Endodermal cell (in vitro differentiated cells): ENCODE measurements at places on chromosomes 1 and 21. TPM values are rescaled to one million over a fixed set of nuclear protein-coding genes. Genes with fewer than 3 reads are reported as not detected.

The LMOD1 gene
- 0.46 to 0.60 TPM (median 0.49 TPM) in 3 replicates for total RNA-seq

The LAMC2 gene
- total RNA-seq = 2.7 to 3.5 TPM (median 2.8 TPM) in 3 replicates

The CHRNB2 gene
- 0.18 to 0.31 TPM (median 0.29 TPM) in 3 replicates for total RNA-seq

The PM20D1 gene
- not detected in 3 replicates for total RNA-seq

The SLC27A3 gene
- 64.5 to 81.1 TPM (median 71.2 TPM) in 3 replicates for total RNA-seq

The FCER1G gene
- total RNA-seq = 0.69 to 0.72 TPM (median 0.70 TPM) in 3 replicates

The APOBEC4 gene
- total RNA-seq = not detected in 3 replicates

The LAMC1 gene
- 50.5 and 58.8 TPM in 2 replicates for total RNA-seq

The MAP10 gene
- 2.2 to 4.5 TPM (median 3.9 TPM) in 3 replicates for total RNA-seq

The AMPD1 gene
- not detected in 2 replicates for total RNA-seq

The INKA2 gene
- 0.38 to 1.4 TPM (median 0.86 TPM) in 3 replicates for total RNA-seq

The C1QA gene
- total RNA-seq = not detected in 2 replicates

The PROX1 gene
- 2.5 to 6.7 TPM (median 3.9 TPM) in 3 replicates for total RNA-seq

The LYPLA2 gene
- total RNA-seq = 67.6 to 115 TPM (median 103 TPM) in 3 replicates

The EDN2 gene
- total RNA-seq = 0.18 TPM in 1 of 2 replicates, not detected in the other

- no peak for DNase-seq
These were observed 127.6 kb downstream of the KCNK2 start for GRCh38 chr1:215210167-215210566.

GRCh38 chr1:100382657-100383056 lies 30.4 kb downstream of the CDC14A start:
- DNase-seq = no peak

DNA sequence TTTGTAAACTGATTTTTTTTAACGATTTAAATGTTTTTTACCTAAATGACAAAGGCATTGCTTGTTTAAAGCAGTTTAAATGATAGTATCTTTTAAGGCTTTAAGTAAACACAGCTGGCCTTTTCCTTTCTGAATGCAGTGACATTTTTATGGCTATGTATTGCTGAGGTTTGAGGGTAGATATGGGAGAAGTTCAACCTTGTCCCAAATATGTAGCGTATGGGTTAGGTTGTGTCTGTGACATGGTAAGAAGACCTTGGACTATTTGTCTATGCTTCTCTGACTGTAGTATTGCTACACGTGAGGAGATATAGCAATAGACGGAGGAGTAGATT lies 32.5 kb downstream of the PKNOX1 start:
- no peak for DNase-seq

GRCh38 chr1:20440785-20441200 lies 45.2 kb downstream of the CAMK2N1 start:
- DNase-seq = peak; percentile 88

DNA sequence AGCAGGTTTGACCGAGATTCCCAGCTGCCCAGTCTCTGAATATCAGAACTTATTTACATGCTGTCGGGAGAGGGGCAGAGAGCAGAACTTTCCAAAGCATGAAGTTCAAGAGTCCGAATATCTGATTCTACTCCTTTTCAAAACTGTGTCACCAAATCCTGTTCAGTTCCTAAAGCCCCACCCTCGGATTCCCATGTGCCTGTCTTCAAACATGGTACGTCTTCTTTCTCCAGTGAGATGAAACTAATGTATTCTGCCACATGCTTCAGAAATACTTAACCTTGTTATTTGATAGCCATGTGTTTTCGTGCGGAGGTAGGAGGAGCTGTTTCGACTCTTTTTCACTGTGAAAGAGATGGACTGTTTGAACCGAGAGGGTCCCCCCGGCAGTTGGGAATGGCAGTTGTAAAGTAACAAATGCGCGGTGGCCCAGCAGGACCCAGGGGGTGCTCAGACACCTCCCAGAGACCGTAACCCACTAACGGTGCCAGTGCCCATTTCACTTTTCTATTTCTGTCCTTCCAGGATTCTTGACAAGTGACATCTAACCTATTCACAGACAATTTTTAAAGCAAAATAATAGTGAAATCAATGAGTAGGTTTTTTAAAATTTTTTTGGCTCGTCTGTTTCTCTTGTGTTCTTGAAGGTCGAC lies 67.2 kb downstream of the ZBTB18 start:
- no peak for DNase-seq

- no peak for DNase-seq
These were observed 15.4 kb upstream of the OTUD3 start for GRCh38 chr1:19866758-19867157.

DNA sequence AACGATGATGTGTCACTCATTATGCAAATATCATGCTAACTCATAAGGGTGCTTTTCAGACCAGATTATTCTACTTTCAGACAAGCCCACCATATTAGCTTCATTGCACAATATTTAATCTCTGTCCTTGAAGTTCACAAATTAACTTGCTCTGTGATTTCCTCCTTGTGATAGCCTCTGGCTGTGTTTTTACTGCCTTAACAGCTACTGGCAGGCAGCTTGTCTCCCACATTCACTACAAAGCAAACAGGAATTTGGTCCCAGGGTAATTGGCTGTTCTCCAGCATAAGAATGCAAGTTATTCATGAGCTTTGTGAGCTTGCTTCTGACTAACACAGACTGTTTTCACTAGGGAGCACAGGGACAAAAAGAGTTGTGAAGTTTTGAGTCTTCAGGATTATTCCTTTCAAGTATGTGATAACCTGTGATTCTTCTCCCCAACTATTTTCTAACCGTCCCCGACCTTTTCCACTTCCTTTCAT lies 87.9 kb upstream of the HMCN1 start:
- DNase-seq = peak; percentile 84

DNA sequence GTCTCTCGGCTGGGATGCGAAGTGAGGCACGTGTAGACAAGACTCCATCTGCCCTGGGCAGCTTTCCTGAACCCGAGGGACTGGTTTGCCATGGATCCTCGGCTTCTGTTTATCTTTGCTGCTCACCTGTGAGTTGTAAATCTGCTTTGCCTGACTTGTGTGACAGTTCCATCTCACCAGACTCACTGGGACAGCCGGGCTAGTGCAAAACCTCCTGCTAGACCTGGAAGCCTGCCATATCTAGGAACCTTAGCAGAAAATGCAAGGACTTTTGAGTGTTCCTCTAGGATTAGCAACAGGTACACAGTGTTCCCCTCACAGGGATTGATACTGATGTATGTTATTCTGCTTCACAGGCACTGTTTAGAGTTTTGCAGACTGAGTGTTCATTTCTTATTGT lies 218.6 kb downstream of the URB2 start:
- no peak for DNase-seq

- no peak for DNase-seq
These were observed 472 bp upstream of the USP25 start for GRCh38 chr21:15729346-15729673.

DNA sequence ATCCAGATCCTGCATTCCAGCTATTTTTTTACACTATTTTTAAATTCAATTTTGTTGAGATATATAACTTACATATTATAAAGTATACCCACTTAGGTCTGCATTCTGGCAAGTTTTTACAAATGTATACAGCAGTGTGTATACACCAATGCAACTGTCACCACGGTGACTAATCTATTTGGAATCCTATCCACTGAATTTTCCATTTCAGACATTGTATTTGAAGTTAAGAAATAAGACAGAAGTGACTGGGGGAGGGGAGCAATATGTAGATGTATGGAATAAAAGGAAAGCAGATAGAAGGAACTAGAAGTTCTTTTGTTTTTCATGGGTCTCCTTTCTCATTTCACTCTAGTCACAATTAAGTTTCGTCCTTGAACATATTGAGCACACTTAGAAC lies 431.5 kb upstream of the CHRM3 start:
- no peak for DNase-seq

- DNase-seq = no peak
These were observed 36.4 kb downstream of the HS2ST1 start for GRCh38 chr1:86950712-86951419.

DNA sequence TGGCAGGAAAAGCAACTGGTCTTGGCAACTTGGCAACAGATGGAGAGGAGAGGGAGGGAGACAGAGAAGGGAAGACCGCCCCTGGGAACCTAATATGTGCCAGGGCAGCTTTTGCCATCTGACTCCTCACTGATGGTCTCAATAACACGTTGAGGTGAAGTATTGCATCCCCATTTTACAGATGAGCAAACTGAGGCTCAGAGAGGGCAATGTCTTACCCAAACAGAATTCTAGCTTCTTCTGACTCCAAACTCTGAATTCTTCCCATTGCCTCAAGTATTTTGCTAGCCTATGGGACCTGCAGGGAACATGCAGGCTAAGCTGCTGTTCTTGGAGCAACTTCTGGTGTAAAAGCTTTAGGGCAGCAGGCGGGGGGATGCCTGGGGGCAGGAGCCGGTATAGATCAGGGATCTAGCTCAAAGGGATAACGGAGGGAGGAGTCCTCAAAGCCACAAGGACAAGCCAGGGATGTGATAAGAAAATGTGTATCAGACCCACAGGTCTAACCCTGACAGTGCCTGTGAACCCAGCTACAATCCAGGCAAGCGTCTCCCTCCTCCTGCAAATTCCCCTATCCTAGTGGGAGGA lies 7.2 kb upstream of the GUCA2A start:
- DNase-seq = peak; percentile 44

DNA sequence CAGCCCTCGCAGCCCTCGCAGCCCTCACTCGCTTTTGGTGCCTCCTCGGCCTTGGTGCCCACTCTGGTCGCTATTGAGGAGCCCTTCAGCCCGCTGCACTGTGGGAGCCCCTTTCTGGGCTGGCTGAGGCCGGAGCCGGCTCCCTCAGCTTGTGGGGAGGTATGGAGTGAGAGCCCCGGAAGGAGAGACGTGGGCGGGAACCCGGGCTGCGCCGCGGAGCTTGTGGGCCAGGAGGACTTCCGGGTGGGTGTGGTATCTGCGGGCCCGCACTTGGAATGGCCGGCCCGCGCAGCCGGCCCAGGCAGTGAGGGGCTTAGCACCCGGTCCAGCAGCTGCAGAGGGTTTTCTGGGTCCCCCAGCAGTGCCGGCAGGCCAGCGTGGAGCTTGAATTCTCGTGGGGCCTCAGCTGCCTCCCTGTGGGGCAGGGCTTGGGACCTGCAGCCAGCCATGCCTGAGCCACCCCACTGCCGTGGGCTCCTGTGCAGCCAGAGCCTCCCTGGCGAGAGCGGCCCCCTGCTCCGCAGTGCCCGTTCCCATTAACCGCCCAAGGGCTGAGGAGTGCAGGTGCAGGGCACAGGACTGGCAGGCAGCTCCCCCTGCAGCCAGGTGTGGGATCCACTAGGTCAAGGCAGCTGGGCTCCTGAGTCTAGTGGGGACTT lies 9.9 kb upstream of the CFHR2 start:
- DNase-seq = peak; percentile 47

DNA sequence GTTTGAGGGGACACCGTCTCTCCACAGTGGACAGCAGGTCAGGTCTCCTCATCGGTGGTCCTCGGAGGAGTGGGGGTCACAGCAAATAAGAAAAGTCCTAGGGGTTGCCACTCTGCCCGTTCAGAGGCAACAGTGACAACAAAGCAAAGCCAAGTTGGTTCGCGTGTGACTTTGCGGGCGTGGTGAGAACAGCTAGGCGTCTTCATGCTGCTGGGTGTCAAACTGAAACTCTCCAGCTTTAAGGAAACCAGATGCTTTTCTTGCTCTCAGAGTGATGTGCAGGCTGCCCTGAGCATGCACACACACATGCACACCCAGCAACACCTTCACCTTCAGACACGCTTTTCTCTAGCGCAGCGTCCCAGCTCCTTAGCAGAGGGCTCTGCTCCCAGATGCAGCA lies 70.1 kb upstream of the ARHGEF16 start:
- DNase-seq = no peak

GRCh38 chr1:171844381-171844780 lies 3.1 kb downstream of the DNM3 start:
- DNase-seq = no peak

- DNase-seq = no peak
These were observed 5.3 kb upstream of the NAXE start for GRCh38 chr1:156586323-156586722.

GRCh38 chr21:14737284-14737691 lies 191.2 kb upstream of the SAMSN1 start:
- no peak for DNase-seq

DNA sequence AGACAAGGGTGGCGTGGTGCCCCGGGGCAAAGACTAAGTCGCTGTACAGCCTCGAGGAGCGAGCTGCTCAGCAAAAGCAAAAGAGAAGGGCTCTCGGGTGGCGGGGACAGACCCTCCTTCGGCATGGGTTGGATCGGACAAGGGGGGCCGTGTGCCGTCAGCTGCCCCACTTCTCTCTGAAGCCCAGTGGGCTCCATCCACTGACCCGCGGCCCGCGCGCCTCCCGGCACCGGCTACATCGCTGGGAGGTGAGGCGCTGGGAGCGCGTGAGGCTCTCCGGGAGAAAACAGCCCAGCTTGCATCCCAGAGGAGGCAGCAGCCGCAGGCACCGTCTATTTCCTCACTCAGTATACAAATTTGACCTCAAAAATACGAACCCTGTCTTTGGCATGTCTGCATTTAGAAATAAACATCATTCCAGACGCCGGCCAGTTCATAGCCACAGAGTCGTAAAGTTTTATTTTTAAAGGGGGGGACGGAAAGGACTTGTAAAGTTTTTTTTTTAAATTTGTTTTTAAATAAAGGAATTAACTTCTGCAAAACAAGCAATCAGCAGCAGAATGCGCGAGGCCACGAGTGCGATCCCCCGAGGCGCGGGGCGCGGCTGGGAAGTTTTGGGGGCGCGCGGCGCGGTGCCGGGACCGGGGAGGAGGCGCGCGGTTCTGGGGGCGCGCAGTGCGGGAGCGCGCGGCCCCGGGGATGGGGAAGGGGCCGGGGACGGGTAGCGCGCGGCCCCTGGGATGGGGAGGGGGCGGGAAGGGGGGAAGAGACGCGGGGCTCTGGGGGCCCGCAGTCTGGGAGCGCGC lies 689 bp upstream of the GPR137B start:
- peak; percentile 78 for DNase-seq

DNA sequence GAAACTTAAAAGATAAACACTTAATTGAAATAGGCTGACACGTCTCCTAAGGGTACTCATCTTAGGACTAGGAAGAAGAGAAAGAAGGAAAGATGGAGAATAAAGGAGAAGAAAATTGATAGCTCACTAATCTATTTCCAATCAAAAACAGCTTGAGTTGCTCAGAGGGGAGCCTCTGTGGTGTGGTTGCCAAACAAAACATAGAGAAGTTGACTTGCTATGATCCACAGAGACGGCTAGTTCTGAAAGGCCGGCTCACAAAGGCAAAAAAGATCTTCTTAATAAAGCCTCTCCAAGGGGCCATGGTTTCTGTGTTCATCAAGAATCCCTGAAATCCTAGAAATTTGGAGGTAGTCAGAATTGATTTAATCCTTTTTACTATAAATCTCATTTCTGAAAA lies 644.1 kb downstream of the LMO4 start:
- DNase-seq = no peak

DNA sequence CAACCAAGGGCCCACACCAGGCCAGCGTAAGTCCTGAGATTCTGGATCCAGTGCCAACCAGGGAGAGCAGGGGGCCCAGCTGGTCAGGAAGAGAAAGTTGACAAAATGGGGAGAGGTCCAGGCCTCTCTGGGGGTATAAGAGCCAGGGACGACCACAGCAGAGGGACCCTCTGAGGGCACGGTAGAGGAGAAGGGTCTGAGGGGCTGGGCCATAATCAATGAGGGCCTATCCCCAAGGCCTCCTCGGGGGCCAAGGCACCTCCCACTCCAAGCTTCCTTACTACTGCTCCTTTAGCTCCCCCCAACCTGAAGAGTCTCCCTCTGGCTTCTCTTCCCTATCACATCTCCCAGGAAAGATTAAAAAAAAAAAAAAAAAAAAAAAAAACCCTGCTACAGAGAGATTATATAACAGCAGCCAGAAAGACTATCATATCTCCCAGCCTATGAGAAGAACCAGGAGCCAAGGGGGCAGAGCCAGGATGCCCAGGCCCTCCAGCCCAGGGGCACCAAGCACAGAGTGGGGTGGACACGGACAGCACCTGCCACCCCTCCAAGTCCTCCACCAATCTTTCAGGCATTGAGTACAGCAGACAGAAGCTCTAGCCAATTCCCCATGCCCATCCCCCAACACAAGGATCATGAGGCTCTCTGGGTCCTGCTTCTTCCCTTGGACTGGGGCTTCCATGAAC lies 2.7 kb downstream of the MEF2D start:
- DNase-seq = no peak
